ENCODE measurements at places on chromosomes 1 and 21. TPM values are rescaled to one million over a fixed set of nuclear protein-coding genes. Genes with fewer than 3 reads are reported as not detected.

DNA sequence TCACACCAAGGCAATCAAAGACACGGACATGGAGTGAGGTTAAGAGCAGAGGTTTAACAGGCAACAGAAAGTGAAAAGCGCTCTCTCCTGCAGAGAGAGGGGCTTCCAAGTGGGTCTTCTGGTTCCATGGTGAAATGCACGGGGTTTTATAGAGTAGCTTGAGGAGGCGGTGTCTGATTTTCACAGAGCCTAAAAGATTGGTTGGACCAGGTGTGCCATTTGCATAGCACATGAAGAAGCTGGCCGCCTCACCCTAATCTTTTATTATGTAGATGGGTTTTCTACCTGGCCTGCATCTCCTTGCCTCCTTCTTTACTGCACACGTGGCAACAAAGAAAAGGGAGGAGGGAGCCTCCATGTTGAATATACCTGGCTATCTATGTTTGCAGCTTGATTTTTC is 197.3 kb downstream of the RYR2 start:
- no peak overlapping the region for H3K27ac ChIP-seq
- no peaks in the 10 kb centered on the region for H3K27me3 ChIP-seq
- H3K4me3 ChIP-seq, result no peak overlapping the region
- H3K36me3 ChIP-seq, result no peaks in the 10 kb centered on the region

SLC5A9 gene
- not detected for total RNA-seq

DNA sequence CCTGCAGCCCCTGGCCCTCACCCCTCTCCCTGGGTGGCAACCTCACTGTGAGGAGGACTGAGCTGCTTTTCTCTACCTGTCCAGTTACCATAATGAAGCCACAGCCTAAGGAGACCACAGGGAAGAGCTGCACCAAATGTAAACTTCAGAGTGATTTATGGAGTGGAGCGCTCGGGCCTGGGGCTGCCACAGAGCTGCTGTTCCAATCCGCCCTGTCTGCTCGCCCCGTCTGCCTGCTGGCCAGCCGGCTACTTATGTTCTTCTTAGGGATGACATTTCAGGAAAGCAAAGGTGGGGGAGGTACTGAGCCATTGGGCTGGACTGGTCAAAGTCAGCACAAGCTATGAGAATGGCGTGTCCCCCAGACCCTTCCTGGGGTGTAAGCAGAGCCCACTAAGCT is 17.9 kb downstream of the SYT6 start:
- no peak overlapping the region for H3K27ac ChIP-seq
- H3K27me3 ChIP-seq, result no peaks in the 10 kb centered on the region
- no peak overlapping the region for H3K4me3 ChIP-seq
- DNase-seq, result no peak
- H3K36me3 ChIP-seq, result no peaks in the 10 kb centered on the region
- H3K4me1 ChIP-seq, result 0 out of 2 replicates have a peak, but pooled peaks cover 3% of the 10 kb centered on the region

DNA sequence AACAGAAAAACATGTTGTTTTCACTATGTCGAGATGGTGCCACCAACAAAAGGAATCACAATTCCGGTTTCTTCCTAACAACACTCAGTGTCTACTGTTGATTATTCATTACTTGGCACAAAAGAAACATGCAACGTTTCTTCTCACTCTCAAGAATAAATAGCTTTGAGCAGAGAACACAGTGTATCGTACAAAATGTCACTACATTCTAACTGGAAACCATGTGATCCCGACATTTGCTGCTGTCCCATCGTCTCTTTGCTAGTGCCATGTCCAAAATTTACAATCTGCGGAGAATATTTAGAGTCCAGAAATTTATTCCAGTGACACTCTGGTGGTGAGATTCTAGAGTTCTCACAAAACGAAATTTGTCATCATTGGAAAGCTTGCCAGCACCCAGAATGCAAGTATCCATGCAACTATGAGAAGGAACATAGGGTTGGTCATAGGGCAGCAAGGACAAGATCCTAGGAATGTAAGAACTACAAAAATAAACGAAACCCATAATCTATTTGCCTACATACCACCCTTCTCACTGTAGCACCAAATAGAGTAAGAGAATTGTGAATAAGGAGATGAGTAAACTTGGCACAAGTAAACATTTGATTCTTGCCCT is 505.1 kb downstream of the LTN1 start:
- H3K4me3 ChIP-seq, result no peak overlapping the region
- no peak overlapping the region for H3K27ac ChIP-seq
- no peaks in the 10 kb centered on the region for H3K27me3 ChIP-seq
- H3K36me3 ChIP-seq, result no peaks in the 10 kb centered on the region

KCNE1 gene
- 0.06 TPM for total RNA-seq

Measured in SJCRH30 (cell line).